ENCODE measurements at places on chromosomes 1 and 21.

- no peak for DNase-seq
These were observed 20.5 kb downstream of the IQGAP3 start for GRCh38 chr1:156551869-156552268.

DNA sequence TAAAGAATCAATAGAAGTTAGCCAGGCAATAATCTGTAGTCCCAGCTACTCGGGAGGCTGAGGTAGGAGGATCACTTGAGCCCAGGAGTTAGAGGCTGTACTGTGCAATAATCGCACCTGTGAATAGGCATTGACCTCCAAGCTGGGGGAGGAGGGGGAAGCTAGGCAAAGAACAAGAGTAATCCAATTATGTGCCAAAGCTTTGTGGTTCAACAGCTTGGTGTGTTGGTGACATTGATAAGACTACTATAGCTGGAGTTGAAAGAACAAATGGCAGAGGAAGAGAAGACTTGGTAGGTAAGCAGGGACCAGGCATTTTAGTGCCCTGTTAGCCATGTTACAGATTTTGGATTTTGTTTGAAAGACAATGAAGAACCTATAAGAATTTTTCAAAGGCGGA lies 2.1 kb upstream of the TMCO2 start:
- DNase-seq, result no peak

- DNase-seq, result no peak
These were observed 19.7 kb upstream of the FASLG start for GRCh38 chr1:172638885-172639831.

- DNase-seq, result no peak
These were observed at the start of gene FBLIM1 for GRCh38 chr1:15758343-15758931. TSS of gene FBLIM1 (plus strand) at chr1:15758795. CDS start at chr1:15764984, 6,189 bp downstream.

- no peak for DNase-seq
These were observed 21.9 kb downstream of the UBASH3A start for GRCh38 chr21:42425591-42425990.

- peak; percentile 85 for DNase-seq
These were observed 106.5 kb downstream of the HLCS start for GRCh38 chr21:36859744-36860501.

DNA sequence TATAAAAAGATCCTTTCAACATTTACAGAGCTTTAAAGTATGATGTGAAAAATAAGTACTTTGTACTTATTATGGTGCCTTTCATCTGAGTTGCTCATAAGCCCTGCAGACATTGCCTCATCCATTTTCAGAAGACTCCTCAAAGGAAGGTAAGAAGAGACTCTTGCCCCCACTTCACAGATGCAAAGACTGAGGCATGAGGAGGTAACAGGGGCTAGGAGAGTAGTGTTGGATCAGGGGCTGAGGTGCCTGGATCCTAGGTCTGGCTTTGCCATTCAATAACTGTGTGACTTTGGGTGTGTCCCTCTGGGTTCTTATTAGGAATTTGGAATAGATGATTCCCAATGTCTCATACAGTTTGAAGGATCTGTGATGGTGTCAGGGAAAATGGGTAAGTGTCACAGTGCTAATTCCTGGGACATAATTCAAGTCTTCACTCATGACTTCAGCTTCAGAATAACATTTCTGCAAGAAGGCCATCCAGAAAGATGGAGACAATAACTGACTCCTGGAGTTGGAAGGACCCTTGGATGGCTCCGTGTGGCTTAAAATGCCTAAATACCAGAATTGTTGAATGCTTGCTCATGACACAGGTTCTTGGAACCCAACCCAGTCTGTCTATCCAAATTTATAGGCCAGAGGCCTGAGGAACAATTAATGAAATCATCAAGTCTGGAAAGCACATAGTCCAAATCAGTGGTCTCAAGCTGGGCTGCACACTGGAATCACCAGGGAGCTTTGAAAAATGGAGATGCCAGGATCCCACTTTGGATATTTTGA lies 93.1 kb upstream of the RUNX1 start:
- no peak for DNase-seq

DNA sequence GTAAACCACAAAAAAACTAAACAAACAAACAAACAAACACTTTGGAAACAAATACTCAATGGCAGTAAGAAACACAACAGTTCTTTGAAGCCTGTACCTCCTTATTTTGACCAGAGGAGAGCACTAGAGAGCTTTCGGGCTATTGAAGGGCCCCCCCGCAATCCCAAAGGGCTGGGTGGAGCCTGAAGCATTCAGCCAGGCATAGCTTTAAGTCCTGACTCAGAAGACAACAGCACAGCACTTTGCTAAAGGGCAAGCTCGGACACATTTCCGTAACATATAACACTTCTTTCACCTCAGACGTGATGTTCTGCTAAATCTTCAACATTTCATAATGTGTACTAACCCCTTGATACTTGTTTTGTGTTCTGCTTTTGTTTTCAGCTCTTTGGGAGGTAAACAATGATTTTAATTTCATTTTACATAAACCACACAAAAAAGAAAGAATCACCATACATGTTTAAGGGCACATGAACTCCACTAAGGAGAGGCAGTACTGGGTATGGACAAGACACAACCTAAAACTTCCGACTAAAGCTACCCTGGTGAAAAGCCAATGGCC lies 9.7 kb upstream of the SHCBP1L start:
- peak; percentile 69 for DNase-seq

- peak; percentile 58 for DNase-seq
These were observed 34.0 kb downstream of the TMEM53 start for GRCh38 chr1:44640200-44640853.

DNA sequence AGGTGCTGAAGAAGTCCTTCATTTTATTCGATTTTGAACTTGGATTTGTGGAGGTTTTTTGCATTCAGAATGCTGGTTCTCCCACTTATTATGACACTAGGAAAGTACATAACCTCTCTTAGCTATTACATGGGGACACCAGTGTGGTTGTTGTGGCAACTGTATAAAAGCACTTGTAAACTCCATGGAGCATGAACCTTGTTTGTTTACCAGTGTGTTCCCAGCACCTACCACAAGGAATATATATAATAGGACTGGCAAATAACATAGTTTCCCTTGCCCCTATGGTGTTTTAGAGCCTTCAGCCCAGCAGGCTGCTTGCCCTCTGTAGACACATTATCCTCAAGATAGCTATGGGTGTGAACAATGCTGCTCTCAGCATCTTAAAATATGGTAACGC lies 43.1 kb downstream of the RASSF5 start:
- DNase-seq, result no peak

DNA sequence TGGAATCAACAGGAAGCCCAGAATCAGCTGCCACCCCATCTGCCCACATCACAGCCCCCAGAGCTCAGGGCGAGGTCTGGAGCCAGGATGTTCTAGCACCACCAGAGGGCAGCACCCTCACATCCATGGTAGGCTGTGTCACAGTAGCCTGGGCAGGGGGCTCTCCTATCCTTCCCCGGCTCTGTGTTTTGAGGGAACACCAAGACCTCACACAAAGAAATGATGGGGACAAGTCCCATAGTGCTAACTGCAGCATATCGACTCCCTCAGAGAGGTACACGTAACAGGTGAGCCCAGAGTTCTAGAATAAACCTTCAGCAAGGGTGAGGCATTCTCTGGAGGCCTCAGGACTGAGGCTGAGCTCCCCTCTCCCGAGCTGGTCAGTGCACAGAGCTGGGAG lies 2.3 kb upstream of the KCNC4 start:
- peak; percentile 72 for DNase-seq

DNA sequence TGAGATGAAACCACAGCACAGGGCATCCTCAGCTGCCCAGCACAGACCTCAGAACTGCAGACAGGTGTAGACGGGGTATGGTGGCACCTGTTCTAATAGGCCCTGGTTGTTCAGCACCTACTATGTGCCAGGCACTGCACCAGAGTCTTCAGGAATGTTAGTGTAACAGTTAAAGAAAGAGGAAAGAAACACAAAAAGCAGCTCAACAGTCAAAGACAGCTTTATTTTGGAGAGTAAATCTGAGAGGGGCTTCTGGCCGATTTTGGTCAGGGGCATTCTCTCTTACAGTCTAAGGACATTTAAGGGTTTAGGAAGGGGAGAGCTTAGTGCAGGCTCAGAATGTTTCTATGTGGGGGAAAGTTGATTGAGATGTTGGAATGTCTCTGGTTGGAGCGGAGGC lies 45.2 kb upstream of the ACTL8 start:
- DNase-seq, result no peak

Data from heart left ventricle (tissue), 16 donors.